Activated CD4-positive, alpha-beta T cell treated with anti-CD3 and anti-CD28 coated beads, Interleukin-2, amount 10 ng/mL, durations not matched to agents 24 days and 14 days (primary cell): ENCODE measurements at places on chromosomes 13 and 19. TPM values are rescaled to one million over a fixed set of nuclear protein-coding genes. Genes with fewer than 3 reads are reported as not detected.

GRCh38 chr19:47232422-47233211, 1.6 kb upstream of the BBC3 start:
- H3K27me3 ChIP-seq = peaks cover 2% of the 10 kb centered on the region
- peak; percentile 79 for DNase-seq
- H3K4me3 ChIP-seq = peak overlapping the region; percentile 84
- H3K4me1 ChIP-seq = peaks cover 17% of the 10 kb centered on the region

- DNase-seq = no peak
- H3K27ac ChIP-seq = no peak overlapping the region
- H3K4me1 ChIP-seq = peaks cover 6% of the 10 kb centered on the region
- H3K36me3 ChIP-seq = no peaks in the 10 kb centered on the region
- peaks cover 4% of the 10 kb centered on the region for H3K27me3 ChIP-seq
Measured at GRCh38 chr13:108924541-108924940, 295.1 kb downstream of the MYO16 start.

GRCh38 chr13:39373145-39373544, 229.8 kb downstream of the LHFPL6 start:
- no peaks in the 10 kb centered on the region for H3K4me1 ChIP-seq
- DNase-seq = no peak

GRCh38 chr13:39967199-39967959, 311.9 kb downstream of the COG6 start:
- peaks cover 11% of the 10 kb centered on the region for H3K27me3 ChIP-seq
- H3K4me1 ChIP-seq = no peaks in the 10 kb centered on the region
- no peak overlapping the region for H3K4me3 ChIP-seq
- DNase-seq = no peak
- H3K36me3 ChIP-seq = no peaks in the 10 kb centered on the region

GRCh38 chr19:58044886-58045285, 11.1 kb downstream of the ZSCAN1 start:
- H3K27ac ChIP-seq = no peak overlapping the region
- no peak for DNase-seq
- no peaks in the 10 kb centered on the region for H3K4me1 ChIP-seq
- no peaks in the 10 kb centered on the region for H3K27me3 ChIP-seq

DNA sequence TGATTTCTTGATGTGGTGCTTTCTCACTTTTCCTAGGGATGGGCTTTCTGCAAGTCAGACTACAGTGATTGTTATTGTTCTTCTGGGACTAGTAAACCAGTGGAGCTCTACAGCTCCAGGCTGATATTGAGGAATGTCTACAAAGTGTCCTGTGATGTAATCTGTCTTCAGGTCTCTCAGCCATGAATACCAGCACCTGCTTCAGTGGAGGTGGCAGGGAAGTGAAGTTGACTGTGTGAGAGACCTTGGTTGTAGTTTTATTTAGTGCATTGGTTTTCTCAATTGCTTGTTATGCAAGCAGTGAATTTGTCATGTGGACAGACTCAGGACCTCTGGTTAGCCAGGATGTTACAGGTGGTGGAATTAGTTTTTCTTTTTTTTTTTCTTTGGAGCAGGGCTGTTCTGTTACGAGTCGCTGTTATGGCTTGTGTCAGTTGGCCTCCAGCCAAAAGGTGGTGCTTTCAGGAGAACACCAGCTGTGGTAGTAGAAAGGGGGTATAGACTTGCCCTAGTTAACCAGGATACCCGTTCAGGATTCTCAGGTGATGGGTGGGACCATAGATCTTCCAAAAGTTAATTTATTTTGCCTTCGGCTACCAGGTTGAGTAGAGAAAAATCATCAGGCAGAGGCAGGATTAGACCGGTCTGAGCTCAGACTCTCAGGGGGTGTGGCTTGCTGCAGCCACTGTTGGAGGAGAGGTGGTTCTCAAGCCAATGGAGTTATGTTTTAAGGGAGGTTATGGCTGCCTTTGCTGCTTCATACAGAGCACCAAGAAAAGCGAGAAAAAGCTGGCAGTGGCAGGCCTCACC, 11.9 kb upstream of the ZNF675 start:
- no peaks in the 10 kb centered on the region for H3K36me3 ChIP-seq
- H3K4me1 ChIP-seq = no peaks in the 10 kb centered on the region

GRCh38 chr19:43286096-43286495, 16.8 kb upstream of the PSG9 start:
- no peak overlapping the region for H3K4me3 ChIP-seq
- no peaks in the 10 kb centered on the region for H3K36me3 ChIP-seq
- no peak for DNase-seq
- no peaks in the 10 kb centered on the region for H3K27me3 ChIP-seq
- no peaks in the 10 kb centered on the region for H3K4me1 ChIP-seq
- H3K27ac ChIP-seq = no peak overlapping the region

DNA sequence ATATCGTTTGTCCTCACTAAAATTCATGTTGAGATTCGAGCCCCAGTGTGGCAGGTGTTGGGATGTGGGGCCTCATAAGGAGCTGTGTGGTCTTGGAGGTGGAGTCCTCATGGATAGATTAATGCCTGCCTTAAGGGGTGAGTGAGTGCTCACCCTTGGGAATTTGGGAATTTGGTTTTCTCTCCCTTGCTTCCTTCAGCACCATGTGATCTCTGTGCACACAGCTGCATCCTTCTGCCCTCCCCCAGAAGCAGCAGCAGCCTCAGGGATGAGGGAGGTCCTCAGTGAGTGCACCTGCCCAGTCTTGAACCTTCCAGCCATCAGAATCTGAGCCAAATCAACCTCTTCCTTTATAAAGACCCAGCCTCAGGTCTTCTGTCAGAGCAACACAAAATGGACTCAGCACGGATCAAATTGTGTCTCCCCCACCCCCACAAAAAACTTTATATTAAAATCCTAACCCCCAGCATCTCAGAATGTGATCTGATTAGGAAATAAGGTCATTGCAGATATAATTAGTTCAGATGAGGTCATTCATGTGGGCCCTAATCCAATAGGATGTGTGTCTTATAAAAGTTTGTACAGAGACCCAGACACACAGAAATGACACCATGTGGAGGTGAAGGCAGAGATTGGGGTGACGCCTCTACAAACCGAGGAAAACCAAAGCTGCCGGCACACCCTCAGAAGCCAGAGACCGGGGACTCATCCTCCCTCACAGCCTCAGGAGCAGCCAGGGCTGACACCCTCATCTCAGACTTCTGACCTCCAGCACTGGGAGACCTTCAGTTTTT, 12.9 kb downstream of the CYTH2 start:
- peaks cover 2% of the 10 kb centered on the region for H3K27me3 ChIP-seq
- H3K4me3 ChIP-seq = peak overlapping the region; percentile 87
- peaks cover 19% of the 10 kb centered on the region for H3K4me1 ChIP-seq
- peak overlapping the region; percentile 34 for H3K27ac ChIP-seq

DNA sequence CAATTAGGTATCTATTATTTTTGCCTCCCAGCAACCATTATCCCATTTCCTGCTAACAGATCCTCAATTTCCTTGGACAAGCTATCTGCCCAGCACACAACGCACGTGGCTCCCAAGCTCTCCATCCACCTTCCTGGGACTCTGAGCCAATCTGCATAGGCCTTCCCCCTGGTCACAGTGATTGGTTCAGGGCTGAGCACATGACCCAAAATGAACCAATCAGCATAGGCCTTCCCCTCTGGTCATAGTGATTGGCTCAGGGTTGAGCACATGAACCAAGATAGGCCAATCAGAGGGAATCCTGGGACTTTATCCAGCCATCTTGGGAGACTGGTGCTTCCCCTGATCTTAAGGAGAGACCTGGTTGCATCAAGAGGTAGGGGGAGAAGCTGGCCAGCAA, 5.8 kb downstream of the CPAMD8 start:
- peaks cover 20% of the 10 kb centered on the region for H3K27me3 ChIP-seq
- H3K27ac ChIP-seq = no peak overlapping the region
- H3K4me3 ChIP-seq = no peak overlapping the region

- H3K27me3 ChIP-seq = no peaks in the 10 kb centered on the region
- no peaks in the 10 kb centered on the region for H3K36me3 ChIP-seq
- no peaks in the 10 kb centered on the region for H3K4me1 ChIP-seq
- DNase-seq = no peak
- H3K4me3 ChIP-seq = no peak overlapping the region
Measured at GRCh38 chr13:90108547-90108946, 1238.9 kb upstream of the MIR17HG start.

- H3K36me3 ChIP-seq = no peaks in the 10 kb centered on the region
- no peaks in the 10 kb centered on the region for H3K4me1 ChIP-seq
- no peak overlapping the region for H3K27ac ChIP-seq
- no peak for DNase-seq
- H3K27me3 ChIP-seq = no peaks in the 10 kb centered on the region
Measured at GRCh38 chr13:111476197-111476596, 155.8 kb downstream of the TEX29 start.

DNA sequence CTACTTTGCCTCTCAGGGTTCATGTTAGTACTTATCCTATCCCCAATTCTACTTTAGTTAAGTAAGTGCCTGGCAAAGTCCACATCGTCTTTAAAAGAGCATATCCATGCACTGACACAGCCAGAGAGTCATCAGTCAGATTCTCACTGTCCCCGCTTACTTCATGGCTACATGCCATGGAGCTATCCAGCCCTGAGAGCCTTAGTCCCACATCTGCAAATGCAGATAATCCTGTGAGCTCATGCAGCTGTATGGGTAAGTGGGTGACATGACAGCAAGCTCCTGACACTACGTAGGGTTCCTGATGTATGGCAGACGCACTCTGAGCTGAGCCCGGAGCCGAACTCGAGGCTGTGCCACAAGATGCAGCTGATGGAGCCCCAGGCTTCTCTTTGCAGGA, 661.5 kb downstream of the LIG4 start:
- no peak overlapping the region for H3K4me3 ChIP-seq
- no peaks in the 10 kb centered on the region for H3K36me3 ChIP-seq
- no peak overlapping the region for H3K27ac ChIP-seq
- no peak for DNase-seq
- H3K27me3 ChIP-seq = no peaks in the 10 kb centered on the region

- DNase-seq = no peak
- H3K4me3 ChIP-seq = peak overlapping the region; percentile 44
- H3K4me1 ChIP-seq = no peaks in the 10 kb centered on the region
- H3K27ac ChIP-seq = no peak overlapping the region
- H3K27me3 ChIP-seq = peaks cover 36% of the 10 kb centered on the region
Measured at GRCh38 chr19:33905473-33905936, 108.8 kb downstream of the KCTD15 start.

DNA sequence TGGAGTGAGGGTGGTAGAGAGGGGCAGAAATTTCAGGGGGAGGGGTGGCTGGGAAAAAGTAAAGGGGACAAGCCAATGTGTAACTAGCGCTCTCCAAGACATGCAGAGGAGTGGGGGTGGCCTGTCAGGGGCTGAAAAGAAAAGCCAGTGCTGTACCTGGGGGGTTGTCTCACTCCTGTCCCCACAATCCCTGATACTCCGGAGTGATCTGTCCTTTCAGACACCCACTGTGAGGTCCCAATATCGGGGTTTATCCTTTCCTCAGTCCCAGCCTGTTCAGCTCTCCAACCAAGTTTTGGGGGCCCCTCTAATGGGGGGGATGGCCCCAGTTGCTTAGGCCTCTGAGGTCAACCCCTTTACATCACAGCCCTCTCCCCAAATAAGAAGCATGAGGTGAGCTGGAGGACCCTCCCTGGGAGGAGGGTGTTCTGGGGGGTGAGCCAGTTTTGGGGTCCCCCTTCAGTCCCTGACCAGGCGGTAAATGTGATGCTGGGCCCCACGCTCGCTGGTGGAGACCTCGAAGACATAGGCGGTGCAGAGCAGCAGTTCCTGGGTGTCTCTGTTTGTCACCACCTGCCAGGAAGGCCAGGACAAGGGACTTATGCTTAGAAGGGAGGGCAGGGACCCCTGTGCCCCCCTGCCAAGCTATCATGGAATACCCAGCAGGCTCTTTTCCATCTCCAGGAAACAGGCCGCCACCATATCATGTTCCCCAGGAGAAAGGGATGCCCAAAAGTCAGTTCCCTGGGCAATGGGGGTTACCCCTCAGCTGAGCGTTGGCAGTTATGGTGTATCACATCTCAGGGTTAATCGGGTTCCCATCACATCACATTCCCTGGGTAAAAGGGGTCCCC, 5.9 kb downstream of the CD37 start:
- H3K27ac ChIP-seq = no peak overlapping the region
- H3K36me3 ChIP-seq = peaks cover 39% of the 10 kb centered on the region
- no peak for DNase-seq
- H3K27me3 ChIP-seq = no peaks in the 10 kb centered on the region
- peaks cover 32% of the 10 kb centered on the region for H3K4me1 ChIP-seq
- no peak overlapping the region for H3K4me3 ChIP-seq

Gene ZNF793
- total RNA-seq = 0.69 and 0.72 TPM in 2 replicates

Gene KIR3DL2
- 0.47 and 0.52 TPM in 2 replicates for total RNA-seq

Gene TPP2
- 77.3 and 80.0 TPM in 2 replicates for total RNA-seq

Gene PCDH17
- total RNA-seq = not detected in 2 replicates

Gene NAPSA
- total RNA-seq = 13.6 and 18.0 TPM in 2 replicates

Gene ZNF528
- total RNA-seq = 5.7 and 7.9 TPM in 2 replicates
